Stimulated activated CD4-positive, alpha-beta T cell treated with anti-CD3 and anti-CD28 coated beads, TNF-alpha, amount 100 ng/mL, for 1 hour (primary cell): ENCODE measurements at places on chromosomes 7 and 10.

- DNase-seq, result no peak
These were observed 61.5 kb downstream of the HELLS start for GRCh38 chr10:94607111-94607510.

DNA sequence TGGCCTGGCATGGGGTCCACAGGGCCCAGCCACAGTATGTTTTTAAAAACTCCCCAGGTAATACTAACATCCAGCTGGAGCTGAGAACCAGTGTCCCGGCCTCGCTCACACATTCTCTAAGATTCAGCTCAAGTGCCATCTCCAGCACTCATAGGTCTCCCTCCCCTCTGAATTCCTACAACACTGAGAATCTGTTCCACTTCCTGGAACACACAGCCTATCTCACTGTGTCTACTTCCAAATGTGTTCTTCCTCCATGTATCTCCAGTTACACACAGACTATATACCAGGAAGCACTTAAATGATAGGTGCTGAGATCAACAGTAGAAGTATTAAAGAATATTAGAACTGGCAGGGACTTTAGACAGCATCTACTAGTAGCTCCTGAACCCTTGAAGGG lies 10.7 kb downstream of the GOT1 start:
- no peak for DNase-seq

- DNase-seq, result no peak
These were observed 82.4 kb downstream of the EBF3 start for GRCh38 chr10:129881641-129882040.

GRCh38 chr10:14617852-14618251 lies 156.8 kb downstream of the FAM107B start:
- no peak for DNase-seq

DNA sequence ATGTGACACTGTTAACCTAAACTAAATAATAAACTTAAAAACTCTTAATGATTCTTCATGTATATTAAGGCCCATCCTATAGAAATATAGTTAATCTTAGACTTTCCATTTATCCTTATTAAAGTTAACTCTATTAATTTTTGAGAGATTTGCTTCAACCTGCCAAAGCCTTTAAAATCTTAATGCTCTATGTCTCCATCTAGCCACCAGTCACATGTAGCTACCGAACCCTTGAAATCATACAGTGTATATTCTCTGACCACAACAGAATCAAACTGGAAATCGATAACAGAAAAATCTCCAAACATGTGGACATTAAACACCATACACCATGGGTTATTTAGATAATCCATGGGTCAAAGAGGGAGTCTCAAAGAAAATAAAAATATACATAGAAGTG lies 51.9 kb downstream of the ASZ1 start:
- no peak for DNase-seq

GRCh38 chr10:71581376-71581775 lies 138.2 kb downstream of the C10orf105 start:
- DNase-seq, result no peak

- no peak for DNase-seq
These were observed 16.2 kb downstream of the MALSU1 start for GRCh38 chr7:23315366-23315765.
